Vagina (tissue), 2 donors: ENCODE measurements at places on chromosomes 12 and 14. TPM values are rescaled to one million over a fixed set of nuclear protein-coding genes. Genes with fewer than 3 reads are reported as not detected.

DNA sequence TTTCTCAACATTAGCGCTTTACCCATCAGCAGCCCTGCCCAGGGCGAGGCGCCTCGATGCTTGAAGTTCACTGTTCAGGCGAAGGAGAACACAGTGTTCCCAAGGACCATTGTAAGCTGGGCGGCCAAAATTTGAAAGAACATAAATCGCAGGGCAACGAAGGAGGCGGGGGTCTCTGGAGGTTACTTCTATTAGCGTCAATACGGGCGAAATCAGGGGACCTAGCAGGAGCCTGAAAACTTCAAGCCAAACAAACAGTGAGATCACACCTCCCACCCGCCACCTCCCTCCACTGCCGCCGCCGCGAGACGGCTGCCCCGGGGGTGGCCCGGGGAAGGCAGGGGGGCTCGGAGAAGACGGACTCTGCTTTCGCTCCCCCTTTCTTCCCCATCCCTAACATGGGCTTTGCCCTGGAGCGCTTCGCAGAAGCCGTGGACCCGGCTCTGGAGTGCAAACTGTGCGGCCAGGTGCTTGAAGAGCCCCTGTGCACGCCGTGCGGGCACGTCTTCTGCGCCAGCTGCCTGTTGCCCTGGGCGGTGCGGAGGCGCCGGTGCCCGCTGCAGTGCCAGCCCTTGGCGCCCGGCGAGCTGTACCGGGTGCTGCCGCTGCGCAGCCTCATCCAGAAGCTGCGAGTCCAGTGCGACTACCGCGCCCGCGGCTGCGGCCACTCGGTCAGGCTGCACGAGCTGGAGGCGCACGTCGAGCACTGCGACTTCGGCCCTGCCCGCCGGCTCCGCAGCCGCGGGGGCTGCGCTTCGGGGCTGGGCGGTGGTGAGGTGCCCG lies at the start of gene PDZRN4:
TSS of gene PDZRN4 (plus strand) at position 263 of the 783 bp plus-strand sequence.
- DNase-seq = no peak

DNA sequence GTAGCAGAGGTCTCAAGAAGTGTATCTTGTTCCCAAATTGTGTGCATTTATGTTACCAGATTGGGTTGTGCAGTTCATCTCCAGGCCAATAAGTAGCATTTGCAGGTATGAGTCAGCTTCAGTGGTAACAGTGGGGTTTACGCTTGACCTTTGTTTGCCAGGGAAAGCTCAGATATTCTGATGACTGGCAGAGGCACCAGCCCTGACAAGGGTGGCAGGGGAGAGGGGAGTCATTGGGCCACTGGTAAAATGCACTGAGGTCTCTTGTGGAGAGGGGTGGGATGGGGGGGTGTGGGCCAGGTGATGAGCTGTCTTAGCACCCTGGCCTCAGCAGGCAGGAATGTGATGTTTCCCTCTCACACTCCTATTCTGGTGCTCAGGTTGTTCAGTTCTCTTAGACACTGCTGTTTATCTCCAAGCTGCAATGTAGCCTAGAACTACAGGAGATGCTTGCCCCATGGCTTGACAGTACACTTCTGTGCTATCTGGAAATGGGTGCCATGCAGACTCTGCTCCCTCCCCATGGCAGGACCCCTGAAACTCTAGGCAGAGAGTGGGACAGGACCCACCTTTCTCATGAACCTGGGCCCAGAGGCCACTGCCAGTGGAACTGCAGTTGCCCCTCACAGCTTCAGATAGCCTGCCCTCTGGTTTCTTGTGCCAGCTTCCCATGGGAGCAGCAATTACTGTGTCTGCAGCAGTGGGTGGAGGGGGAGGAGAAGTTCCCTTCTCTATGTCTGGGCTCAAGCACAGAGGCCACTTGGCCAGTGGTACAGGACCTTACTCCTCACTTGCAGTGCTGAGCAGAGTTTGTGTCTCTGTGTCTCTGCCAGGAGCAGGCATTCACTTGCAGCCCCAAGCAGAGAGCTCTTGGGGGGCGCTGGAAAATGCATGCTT lies 31.9 kb downstream of the USP15 start:
- DNase-seq = no peak

GRCh38 chr12:26380897-26381296 lies 185.5 kb downstream of the SSPN start:
- no peak for DNase-seq

DNA sequence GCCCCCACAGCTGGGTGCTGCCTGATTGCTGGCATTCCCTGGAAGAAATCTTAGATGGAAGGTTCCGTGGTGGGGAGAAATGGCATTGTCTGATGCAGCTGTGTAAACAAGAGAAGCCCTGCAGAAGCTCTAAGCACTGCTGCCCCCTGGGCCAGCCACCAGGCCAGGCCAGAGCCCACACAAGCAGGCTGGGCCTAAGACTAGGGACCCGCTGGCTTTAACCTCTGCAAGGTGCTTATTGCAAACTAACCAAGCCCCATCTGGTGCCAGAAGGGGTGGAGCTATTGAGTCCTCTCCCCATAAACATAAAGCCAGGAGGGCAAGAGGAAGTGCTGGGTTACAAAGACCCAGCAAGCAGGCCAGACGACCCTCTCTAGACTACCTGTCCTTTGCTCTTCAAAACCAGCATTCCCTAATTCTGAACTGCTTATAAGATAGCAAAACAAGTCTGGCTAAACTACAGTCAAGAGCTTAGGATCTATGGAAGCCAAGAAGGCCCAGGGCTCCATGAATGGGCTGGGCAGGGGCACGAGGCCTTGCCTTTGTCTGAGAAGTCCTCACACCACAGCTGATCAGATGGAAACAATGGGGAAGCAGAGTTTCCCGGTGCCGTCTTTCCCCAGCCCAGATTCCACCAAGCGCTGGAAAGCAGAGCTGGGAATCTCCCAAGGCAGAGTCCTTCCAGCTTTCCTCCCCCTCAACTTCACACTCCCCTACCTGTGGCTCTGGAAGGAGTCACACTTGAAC lies 28.8 kb downstream of the P2RX4 start:
- no peak for DNase-seq

- no peak for DNase-seq
These were observed 378.9 kb downstream of the SNAPC1 start for GRCh38 chr14:62141139-62141538.

GRCh38 chr12:38411426-38411825 lies 94.9 kb downstream of the ALG10B start:
- DNase-seq = no peak

The PLCZ1 gene
- not detected for total RNA-seq

The MIP gene
- not detected for total RNA-seq

DNA sequence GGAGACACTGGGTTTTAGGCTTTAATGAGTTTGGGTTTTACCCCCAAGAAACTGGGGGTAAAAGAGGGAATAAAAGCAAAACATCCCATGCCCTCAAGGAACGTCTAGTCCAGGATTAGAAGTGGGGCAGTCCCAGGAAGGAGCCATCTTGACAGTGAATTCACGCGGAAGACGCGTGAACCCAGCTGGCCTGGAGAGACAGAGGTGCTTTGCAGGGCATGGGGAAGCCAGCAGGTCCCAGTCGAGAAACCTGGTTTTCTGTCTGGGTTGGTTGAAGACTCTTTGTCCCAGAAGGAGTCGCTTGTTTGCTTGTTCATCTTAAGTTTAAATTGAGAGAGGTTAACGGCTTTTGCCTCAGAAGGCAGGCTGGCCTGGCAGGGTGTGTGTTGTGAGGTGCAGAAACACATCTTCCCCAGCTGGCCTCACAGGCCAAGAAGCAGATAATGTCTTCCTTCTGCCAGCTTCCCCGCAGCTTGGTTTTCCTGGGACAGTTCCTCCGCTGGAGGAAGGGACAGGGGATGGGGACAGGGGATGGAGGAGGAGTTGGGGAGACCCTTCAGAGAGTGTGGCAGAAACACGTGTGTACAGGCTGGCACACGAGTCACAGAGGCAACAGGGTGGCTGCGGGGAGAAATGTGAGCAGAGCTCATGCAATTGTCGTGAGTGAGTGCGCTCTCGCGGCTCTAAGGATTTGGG lies 18.5 kb upstream of the CD9 start:
- DNase-seq = no peak

DNA sequence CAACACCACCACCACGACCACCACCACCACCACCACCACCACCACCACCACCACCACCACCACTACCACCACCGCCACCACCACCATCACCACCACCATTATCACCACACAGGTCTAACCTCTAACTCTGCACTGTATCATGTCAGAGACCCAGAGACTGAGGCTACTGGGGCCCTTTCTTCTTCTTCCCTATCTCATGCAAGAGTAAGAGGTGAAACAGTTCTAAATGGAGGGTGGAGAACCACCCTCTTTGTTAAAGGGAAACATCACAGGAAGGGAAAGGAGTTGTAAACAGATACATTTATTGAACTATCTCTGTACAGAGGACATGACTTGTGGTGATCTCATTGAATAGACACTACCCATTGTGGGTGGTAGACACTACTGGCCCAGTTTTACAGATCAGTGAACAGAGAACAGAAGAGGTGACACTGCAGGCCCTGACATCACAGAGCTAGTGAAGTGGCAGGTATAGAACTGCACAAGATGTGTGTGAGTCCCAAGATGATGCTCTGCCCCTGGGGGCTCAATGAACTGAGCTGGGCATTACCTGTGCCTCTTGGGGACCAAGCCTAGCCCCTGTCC lies 91.6 kb downstream of the FOXN3 start:
- no peak for DNase-seq

The DLGAP5 gene
- total RNA-seq = 2.2 TPM
